LoVo (cell line): ENCODE measurements at places on chromosomes 1 and 21.
A peak's percentile ranks its signal among the peaks of the same experiment; 100 is the strongest.

DNA sequence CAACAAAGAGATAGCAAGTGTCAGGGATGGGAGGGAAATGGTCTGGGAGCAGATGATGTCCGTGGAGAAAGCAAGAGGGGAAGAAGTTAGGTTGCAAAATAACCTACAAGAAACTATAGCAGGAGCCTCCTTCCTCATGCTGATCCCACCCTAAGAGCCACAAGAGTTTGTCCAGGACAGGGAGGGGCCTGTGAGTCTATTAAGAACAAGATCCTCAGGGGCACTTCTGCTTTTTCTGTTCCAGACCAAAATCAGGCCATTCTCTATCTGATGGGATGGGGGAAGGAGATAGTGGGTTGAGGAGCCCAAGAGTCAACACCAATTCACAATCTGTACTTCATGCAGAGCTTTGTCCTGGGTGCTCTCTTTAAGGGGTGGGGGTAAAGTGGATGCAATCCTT, 7.7 kb upstream of the ATP1A4 start:
- no peak for DNase-seq

- no peak for DNase-seq
These were observed 596 bp downstream of the CD247 start for GRCh38 chr1:167517535-167518330.

- DNase-seq: peak; percentile 39
These were observed 173.1 kb upstream of the GALNT2 start for GRCh38 chr1:229893762-229894444.

GRCh38 chr1:68287241-68287640, 54.9 kb upstream of the WLS start:
- no peak for DNase-seq

DNA sequence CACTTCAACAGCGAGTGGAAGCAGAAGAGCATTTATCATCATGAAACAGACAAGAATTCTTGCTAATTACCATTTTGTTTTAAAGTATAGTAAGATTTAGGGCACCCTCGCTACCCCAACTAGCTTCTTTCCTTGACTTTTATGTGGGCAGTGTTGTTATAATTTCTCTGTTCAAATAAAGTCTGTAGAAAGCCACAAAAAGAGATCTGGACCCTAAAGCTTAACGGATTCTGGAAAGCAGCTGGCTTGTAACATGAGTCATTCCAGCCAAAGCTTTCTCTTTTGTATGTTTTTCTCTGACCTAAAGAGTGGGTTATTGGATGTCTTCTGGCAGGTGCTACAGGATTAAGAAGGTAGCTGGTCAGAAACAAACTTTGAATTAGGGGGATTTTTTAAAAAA, 37.4 kb downstream of the RUNX1 start:
- DNase-seq: no peak

GRCh38 chr1:13807209-13807608, 107.2 kb downstream of the PRDM2 start:
- DNase-seq: no peak

GRCh38 chr1:180507795-180508724, 5.7 kb upstream of the ACBD6 start:
- DNase-seq: no peak

DNA sequence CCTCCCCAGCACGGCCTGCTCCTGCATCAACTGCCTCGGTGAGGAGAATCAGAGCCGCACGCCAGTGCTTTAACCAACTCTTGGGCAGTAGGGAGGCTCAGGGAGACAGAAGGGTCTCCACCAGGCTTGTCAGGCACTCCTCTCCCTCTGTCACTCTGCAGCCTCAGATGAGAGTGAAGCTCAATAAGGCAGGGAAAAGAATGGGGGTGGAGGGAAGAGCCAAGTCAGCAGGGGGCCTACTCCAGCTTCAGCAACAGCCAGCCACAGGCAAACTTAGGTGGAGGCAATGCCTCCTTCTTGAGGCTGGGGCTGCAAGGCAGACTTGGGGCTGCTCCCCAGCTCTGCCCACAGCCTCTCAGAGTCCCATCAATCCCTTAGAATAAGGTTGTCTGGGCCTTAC, 51.8 kb upstream of the A3GALT2 start:
- no peak for DNase-seq

- no peak for DNase-seq
These were observed 34.6 kb upstream of the DNAH14 start for GRCh38 chr1:224894915-224895314.

DNA sequence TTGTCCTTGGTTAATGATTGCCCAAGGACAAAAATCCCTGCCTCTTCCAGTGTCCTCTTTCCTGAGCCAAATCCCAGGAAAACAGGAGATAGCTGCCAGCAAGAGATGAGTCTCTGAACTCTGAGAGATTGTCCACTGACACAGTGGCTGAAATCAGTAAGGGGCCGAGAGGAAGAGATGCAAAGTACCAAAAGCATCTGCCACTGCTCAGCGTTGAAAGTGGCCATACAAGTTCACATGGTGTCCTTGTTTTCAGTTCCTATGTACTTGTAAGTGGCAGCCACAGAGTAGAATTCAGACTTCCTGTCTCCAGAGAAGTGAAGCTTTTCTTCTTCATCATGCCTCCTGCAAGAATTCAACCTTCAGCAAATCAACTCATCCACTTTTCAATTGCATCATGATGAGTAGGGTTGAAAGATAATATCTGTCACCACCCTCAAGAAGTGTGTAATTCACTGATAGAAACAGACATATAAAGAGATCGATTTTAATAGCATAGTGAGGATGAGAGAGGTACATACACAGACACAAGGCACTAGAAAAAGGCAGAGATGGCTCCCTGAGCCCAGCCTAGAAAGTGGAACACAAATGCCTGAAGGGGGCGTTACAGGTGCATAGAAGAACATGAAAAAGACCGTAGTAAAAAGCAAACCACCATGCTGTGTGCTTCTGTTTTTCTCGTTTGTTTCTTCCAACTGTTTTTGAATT, 185.8 kb downstream of the MRPL39 start:
- peak; percentile 2 for DNase-seq

- no peak for DNase-seq
These were observed 26.0 kb downstream of the MACF1 start for GRCh38 chr1:39230261-39231190.

- no peak for DNase-seq
These were observed 208.4 kb upstream of the CAMK1G start for GRCh38 chr1:209375097-209375496.

GRCh38 chr1:209586221-209586740, 2.8 kb downstream of the CAMK1G start:
- no peak for DNase-seq

GRCh38 chr1:48227165-48228013, 4.9 kb downstream of the SLC5A9 start:
- no peak for DNase-seq

- no peak for DNase-seq
These were observed 73.6 kb upstream of the CDC42BPA start for GRCh38 chr1:227391879-227392278.

DNA sequence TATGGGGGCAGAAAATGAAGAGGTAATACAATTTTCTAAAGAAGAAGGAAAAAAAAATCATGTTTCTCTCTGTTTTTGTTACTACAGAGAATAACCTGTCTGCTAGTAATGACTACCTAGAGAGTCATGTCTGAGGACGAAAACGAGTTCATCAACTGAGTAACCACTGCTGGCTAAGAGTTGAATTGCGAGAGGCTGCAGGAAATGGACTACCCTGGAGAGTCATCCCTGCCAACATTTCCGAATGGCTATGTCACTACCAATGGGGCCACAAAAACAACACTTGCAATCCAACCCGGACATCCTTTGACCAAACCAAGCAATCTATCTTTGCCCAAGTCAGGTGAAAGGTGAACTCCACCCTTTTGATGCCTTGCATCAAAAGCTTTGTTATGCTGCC, 120.6 kb downstream of the FCRL5 start:
- no peak for DNase-seq

DNA sequence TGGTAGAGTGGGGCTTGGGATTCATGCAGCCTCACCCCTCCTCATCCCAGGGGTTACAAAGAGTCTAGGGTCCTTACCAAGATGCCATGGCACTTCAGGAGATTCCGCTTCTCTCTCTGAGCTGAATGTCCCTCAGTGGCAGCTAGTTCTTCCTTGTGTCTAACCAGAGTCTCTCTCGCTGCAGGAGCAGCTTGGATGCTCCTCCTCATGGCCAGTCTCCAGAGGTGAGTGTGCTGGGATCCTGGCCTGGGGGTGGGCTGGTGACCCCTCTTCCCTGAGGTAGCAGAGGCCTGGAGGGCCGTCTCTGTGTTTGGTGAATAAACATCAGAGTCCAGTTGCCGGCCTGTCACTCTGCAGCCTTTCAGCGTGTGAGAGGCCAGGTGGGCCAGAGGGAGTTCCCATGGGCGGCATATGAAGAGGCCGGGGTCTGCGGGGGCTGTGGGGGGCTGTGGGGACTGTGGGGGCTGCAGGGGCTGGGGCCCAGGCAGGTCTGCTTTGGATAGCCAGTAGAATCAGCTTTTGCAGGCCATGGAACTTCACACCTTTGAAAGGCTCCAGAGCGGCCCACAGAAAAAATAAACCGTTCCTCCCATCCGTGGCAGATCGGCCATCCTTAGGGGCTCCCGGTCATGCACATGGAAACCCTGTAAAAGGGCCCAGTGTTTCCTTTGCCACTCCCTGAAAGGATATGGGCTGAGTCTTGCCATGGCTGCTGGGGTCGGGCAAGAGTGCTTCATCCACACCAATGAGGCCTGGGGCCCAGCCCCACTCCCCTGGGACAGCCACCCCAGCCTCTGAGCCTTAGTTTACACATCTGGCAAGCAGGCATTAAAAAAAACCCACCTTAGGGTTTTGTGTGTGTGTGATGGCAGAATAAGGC, 256.4 kb downstream of the FOXD2 start:
- no peak for DNase-seq

GRCh38 chr21:44878053-44878982, 4.8 kb upstream of the PTTG1IP start:
- no peak for DNase-seq

DNA sequence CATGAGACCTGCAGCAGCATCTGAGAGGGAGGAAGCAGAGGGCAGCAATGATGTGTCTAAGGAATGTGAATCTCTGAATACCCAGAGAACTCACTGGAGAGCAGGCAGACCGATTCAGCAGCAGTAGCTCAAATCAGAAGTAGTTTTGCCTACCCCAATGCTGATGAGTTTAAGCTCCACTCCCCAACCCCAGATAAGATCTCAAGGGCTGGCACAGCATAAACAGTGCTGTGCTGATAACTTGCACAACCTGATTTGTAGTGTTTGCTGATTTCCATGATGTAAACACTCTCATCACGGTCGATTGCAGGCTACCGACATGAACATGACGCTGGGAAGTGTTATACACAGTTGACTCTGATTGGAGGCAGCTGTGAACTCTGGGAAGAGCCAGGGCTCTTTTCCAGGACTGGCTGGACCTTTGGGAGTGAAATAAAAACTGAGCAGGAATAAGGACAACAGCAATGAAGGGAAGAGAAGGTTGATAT, 11.2 kb upstream of the HMGCS2 start:
- peak; percentile 77 for DNase-seq

GRCh38 chr1:230310381-230311163, 115.6 kb downstream of the PGBD5 start:
- DNase-seq: peak; percentile 74

DNA sequence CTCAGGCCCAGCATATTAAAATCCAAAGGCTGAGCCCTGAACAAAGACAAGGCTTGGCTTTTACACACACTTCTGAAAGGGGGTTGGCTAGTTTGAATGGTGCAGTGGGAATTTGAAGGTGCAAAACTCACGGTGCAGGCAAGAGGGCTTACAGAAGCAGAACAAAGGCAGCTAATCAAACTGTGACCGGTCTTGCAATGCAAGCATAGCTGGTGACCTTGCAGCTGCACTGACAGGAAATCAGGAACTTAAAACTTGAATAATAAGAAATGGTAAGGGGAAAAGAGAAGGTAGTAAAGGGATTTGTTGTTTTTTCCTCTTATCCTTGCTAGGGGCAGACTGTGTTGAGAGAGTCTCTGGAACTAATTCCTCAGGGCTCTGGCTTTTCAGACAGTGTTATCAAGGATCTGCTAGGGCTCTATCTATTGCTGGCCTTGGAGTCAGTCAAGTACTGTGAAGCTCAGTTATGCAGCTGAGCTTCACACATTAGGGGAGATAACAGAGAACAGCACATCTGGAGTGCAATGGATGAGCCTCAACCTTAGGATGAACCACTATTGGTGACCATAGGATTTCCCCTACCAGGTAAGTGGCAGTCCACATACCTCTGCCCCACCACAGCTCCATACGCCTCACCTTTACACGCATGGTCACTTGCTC, 97.6 kb downstream of the PPIAL4G start:
- no peak for DNase-seq

GRCh38 chr1:178938959-178939317, 68.1 kb upstream of the ANGPTL1 start:
- DNase-seq: no peak

DNA sequence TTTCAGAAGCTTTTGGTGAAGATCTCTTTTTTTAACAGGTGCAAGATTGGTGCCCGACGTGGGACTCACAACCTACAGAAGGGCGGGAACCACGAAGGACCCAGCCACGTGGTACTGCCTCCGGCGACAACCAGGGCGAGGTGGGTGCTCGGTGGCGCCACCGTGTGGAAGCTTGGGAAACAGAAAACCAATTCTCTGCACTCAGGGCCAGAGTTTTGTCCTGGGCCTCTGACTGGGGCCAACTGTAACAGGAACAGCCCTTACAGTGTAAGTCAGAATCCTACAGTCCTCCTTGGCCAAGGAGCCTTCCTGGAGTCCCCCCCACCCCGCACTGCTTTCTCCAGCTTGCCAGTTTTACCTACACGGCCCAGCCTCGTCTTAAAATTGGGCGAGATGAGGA, 11.6 kb upstream of the S100A7A start:
- no peak for DNase-seq

- DNase-seq: no peak
These were observed 711 bp upstream of the ZNF648 start for GRCh38 chr1:182062223-182062622.

GRCh38 chr1:116832932-116833578, 76.7 kb upstream of the PTGFRN start:
- peak; percentile 12 for DNase-seq

DNA sequence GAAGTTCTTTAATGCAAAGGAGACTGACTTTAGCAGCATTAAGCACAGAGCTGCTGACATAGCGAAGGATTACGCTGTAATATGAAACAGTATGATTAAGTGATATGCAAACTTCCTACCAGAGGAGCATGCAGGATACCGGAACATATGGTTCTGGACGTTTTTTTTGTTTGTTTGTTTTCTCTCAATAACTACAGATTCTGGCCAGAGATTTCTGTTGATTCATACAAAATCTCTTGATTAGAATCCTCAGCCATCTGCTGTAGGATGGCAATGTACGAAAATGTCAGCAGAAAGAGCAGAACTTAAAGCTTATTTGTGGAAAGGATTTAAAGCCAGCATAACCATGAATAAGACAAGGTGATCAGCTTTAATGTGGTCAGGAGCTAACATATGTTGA, 970.7 kb downstream of the KCNT2 start:
- DNase-seq: no peak

GRCh38 chr1:40622936-40623629, 42.4 kb downstream of the RIMS3 start:
- DNase-seq: no peak

GRCh38 chr1:13513895-13514546, at the start of gene LRRC38:
Gene LRRC38, minus strand, starts transcription at chr1:13514003. Its CDS starts 410 bp downstream, at chr1:13513593.
- peak; percentile 32 for DNase-seq

- DNase-seq: no peak
These were observed 294.1 kb downstream of the SIPA1L2 start for GRCh38 chr1:232335741-232336293.

GRCh38 chr1:39683591-39684312, 7.5 kb downstream of the HPCAL4 start:
- no peak for DNase-seq
